NCI-H2081 treated with DMSO at 0.1 percent for 48 hours (cell line): ENCODE measurements at places on chromosomes 1 and 21.

- no peak for DNase-seq
These were observed 44.4 kb upstream of the LCE5A start for GRCh38 chr1:152466217-152466616.

- no peak for DNase-seq
These were observed 648 bp downstream of the FAM76A start for GRCh38 chr1:27726173-27727044.

GRCh38 chr1:26915204-26915842 lies 1.5 kb upstream of the NR0B2 start:
- no peak for DNase-seq

DNA sequence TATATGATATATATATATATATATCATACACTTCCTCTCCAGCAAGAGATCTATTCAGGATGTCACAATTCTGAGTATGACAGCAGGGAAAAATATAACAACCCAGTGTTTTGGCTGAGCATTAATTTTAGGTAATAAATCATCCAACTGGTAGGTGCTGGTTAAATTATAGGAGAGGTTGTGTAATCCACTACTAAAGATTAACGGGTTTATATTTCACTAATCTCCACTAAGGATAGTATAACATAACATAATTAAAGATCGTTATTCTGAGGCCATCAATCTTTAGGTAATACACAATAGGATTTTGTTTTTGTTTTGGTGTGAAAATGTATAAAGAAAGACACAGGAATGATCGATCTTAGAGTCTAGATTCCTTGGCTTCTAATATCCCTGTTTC lies 102.2 kb downstream of the COQ8A start:
- DNase-seq = peak; percentile 2

DNA sequence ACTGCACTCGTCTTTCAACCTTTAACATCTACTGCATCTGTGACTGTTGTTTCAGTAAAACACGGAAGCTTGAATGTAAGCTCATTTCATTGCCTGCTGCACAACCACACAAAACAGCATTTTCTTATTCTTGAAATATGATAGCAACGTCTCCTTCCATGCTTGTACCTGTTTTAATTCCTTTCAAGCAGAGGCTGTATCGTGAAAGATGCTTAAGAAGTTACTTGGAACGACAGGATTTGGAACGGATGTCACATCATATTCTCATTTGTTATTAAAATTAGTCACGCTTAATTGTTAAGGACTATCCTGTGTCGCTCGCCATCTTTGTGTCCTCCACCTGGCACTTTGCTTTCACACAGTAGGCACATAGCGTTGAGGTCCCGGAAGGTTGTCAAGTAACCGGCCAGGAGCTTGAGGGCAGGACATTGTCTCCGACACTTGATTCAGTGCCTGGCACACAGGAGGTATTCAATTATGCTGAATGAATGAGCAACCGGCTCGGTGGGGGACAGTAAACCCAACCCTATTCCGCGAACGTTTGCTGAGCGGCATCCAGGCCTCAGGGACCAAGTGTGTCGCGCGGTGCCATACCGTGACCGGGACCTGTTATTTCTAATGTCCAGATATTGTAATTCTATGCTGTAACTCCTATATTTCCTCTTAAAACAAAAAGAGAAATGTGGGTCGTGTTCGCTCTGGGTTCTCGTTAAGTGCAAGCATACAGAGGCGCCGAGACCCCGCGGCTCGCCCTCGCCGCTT lies 499 bp upstream of the SH3GLB1 start:
- DNase-seq = peak; percentile 21

DNA sequence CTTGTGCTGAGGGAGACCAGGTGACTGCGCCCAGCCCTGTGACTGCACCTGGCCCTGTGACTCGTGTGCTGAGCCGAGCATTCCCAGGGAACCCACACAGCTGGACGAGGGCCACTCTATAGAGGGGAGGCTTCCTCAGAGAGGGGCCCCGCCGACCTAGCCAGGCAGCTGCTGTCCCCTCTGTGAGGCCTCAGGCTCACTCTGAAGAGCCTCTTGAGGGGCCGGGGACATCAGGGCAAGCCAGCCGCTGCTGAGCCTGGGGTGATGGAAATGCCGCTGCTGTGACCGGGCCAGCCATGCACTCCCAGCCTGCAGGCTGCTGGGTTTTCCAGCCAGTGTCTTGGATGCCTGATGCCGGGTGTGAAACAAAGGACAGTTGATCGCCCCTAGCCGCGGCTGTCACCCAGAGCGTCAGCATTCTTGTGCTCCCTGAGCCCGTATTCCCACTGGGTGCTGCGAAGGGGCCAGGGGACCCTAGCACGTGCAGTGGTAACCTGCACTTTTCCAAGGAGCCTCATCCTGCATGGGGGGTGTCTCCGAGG lies 17.5 kb downstream of the PFKL start:
- DNase-seq = no peak

DNA sequence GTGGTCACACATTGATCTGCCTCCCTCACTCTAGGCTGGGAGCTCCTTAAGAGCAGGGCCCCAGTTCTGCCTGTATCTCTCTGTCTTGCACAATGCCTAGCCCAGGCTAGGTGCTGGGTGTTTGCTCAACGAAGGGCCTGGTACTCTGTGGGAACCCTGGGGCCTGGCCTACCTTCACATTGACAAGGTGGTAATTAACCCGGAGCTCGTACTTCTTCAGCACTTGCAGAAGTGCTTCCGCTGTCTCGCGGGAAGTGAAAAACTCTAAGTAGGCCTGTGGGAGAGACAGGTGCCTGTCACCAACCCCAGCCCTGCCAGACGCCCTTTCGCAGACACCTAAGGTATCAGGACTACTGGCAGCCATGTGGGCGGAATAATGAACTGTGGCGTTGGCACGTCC lies 13.7 kb downstream of the MTHFR start:
- no peak for DNase-seq

GRCh38 chr1:231919239-231919885 lies 292.8 kb downstream of the DISC1 start:
- DNase-seq = no peak
